ENCODE measurements at places on chromosomes 6 and 20.

DNA sequence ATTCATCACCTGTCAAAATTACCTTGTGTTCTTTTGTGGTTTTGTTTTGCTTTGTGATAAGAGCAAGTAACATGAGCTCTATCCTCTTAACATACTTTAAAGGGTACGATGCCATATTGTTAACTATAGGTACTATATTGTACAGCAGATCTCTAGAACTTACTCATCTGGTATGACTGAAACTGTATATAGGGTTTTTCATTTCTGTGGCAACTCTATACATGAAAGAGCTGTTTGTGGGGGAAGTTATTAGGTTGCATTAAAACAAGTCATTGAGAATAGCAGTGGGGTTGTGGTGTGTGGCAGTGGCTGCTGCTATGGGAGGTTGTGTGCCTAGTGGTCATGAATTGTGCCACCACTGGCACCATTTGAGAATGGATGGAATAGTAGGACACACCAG, 268.4 kb downstream of the KCNQ5 start:
- no peak for DNase-seq

- DNase-seq, result no peak
Observed at GRCh38 chr6:43851204-43851865, 81.3 kb downstream of the VEGFA start.

DNA sequence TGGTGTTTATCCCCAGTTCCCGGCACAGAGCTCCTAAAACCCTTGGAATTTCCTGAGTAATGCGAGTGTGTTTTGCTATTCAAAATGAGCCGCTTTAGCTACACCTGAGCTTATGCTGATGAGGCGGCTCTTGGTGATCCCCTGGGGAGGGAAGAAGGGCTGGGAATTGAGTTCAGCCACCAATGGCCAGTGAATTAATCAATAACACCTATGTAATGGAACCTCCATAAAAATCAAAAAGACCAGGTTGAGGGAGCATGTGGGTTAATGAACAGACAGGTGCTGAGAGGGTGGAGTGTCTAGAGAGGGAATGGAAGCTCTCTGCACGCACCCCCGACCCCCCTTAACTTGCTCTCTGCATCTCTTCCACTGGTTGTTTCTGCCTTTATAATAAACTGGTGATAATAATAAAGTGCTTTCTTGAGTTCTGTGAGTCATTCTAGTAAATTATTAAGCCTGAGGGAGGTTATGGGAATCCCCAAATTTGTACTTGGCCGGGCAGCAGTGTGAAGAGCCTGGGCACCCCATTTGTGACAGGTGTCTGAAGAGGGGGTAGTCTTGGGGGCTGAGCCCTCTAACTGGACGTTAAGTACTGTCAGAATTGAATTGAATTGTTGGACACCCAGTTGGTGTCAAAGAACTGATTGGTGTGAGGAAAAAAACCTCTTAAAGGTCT, 24.6 kb upstream of the SERPINB1 start:
- no peak for DNase-seq

DNA sequence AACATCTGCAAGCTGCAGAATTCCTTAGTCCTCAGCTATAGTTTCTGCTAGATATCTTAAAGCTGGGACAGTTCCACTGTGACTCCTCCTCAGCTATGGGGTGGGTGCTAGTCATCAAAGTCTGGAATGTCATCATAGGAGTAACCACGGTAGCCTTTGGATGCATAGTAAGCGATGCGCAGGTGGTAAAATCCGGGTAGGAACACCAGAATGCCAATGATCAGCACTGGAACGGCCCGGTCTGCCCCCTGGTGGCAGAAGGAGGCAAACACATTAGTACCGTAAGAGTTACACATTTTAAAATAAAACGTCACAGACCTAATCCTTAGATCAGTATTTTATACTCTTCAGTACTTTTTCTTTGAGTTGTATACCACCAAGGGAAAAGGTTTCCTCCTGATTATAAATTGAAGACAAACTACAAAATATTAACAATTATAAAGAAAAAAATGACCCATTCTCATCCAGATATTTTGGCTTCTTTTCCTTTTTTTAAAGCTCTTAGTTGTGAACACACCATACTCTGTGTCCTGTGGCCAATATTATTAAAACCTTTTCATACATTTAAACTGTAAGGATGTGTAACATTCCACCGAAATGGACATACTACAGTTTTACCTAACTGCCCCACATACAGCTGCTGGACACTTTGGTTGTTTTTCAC, 18.9 kb downstream of the PCNA start:
- peak; percentile 81 for DNase-seq

- no peak for DNase-seq
Observed at GRCh38 chr6:4693173-4693970, 82.8 kb upstream of the CDYL start.

DNA sequence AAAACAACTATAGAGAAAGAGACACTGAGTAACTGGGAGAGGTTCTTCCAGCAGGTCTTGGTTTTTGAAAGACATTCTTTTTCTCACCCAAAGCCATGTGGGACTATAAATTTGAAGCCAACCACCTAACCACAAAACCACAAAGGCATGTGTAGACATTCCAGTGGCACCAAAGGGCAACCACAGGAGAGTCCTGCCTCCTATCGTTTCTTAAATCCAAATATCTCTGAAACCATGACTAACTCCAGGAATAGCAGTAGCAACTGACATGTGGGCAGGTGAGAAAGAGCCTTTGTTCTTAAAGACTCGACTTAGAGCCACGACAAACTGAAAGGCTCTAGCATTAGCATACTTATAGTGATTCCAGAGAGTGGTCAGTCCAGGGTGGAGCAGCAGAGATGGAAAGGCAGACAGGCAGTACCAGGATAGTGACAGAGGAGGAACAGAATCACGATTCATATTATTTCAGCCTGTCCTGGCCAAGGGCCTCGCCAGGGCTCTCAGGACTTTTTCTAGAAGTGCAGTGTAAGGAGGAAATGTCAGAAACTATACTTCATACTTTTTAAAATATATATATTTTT, 9.4 kb upstream of the COL9A1 start:
- no peak for DNase-seq

- DNase-seq, result no peak
Observed at GRCh38 chr6:152270301-152270925, 366.7 kb downstream of the SYNE1 start.

DNA sequence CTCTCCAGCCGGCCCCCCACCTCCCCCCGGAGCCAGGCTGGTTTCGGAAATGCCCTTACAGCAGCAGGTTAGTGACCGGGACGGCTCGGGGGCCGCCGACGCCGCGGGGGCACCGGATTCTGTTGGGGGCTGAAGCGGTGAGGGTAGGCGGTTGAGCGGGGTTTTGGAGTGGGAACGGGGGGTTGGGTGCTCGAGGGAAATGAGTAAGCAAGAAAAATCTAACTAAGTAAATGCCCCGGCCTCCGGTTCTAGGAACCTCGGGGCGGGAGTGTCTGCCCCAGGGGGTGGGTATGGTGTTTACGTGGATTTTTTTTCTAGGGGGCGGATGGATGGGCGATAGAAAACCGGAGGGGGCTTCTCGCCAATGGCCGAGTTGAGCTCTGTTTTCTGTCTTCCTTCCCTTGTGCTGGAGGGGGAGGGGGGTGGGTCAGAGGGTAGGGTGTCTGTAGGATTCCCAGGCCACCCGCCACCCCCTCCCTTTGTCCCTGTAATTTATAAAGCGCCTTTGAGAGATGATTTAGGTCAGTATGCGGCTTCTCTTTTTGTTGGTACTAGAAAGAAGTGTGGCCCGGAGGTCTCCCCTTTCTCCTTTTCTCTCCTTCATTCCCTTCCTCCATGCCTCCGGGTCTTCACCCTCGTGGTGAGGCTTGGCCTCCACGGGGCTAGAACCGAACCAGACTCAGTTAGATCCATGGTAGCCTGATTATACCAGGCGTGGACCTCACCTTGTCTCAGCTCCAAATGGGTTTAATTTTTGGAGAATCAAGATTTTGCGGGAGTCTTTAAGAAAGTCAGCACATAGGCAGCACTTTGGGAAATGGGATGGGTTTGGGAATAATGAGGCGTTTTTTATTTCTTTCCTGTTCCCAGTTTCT, 2.3 kb downstream of the E2F3 start:
- DNase-seq, result no peak

DNA sequence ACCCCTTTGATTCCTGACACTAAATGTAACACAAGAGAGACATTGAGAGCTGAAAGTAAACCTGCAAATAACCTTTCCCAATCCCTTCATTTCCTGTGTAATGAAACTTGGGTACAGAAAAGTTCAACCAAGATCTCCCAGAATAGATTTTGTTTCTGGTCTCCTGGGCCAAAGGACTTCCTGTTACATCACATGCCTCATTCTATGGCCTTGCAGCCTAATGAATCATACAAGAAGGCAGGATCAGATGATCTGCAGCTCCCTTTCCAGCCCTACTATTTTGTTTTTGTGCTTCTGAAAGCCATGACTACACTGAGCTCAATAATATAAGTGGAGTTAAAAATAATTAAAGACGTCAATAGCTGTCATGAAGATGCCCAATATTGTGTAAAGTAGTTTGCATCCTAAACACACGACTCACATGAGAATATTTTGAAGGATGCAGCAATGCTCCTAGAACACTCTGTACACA, 73.4 kb upstream of the NOX3 start:
- DNase-seq, result no peak

GRCh38 chr6:82068721-82069120, 178.8 kb downstream of the IBTK start:
- DNase-seq, result no peak

GRCh38 chr6:105983763-105984162, 102.4 kb upstream of the PRDM1 start:
- no peak for DNase-seq

- no peak for DNase-seq
Observed at GRCh38 chr6:140827593-140827992, 1305.1 kb upstream of the GJE1 start.

- DNase-seq, result no peak
Observed at GRCh38 chr6:126550323-126550722, 210.4 kb downstream of the CENPW start.

- no peak for DNase-seq
Observed at GRCh38 chr6:13338038-13338437, 9.7 kb upstream of the TBC1D7 start.

GRCh38 chr6:38688579-38689087, 14.3 kb downstream of the GLO1 start:
- peak; percentile 60 for DNase-seq

- no peak for DNase-seq
Observed at GRCh38 chr6:6569811-6570164, 18.7 kb upstream of the LY86 start.

DNA sequence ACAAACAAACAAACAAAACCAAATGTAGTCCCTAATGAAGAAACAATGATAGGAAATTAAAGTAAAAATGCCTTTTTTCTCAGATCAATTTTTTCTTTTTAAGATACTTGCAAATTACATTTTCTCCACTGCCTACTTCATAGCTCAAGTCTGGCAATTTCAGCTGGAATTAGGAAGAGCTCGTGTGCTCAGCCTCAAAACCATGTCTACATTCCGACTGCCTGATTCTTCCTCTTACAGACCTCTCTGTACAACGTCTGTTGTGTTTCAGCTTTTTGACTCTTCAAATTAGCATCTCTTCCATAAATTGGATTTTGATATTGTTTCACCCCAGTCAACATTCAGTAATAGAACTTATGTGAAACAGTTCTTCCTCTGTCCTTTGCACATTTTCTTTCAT, 9.3 kb upstream of the EDN1 start:
- no peak for DNase-seq

All from mucosa of descending colon (tissue), 3 donors.